ENCODE measurements at places on chromosomes 7 and 10.

GRCh38 chr7:519484-520390 is at the start of gene PDGFA:
Gene PDGFA (minus strand): TSS chr7:519846. CDS start chr7:519001, 845 bp downstream.
- peak; percentile 85 for DNase-seq

DNA sequence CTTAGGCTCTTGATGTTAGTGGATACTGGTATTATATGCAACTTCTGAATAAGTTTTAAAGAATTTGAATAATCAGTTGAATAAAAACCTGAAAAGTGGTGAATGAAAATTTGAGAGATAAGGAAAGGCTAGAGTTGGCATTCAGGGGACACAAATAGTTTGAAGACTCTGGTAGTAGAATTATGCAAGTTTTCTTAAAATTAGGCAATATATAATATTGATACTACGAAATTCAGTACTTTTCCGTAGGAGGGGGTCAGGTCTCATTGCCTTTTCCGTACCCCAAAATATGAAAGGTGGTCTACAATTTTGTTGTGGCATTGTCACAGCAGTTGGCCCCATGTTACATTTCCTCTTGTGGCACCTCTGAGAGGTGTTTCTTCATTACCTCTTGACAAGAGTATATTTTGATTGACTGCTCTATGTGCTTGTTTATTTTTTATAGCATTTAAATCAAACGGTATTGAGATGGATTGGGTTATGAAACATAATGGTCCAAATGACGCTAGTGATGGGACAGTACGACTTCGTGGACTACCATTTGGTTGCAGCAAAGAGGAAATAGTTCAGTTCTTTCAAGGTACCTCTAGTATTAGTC is 4.1 kb upstream of the PBLD start:
- DNase-seq: no peak

- no peak for DNase-seq
Measured at GRCh38 chr7:33630359-33630758, 275.0 kb upstream of the BMPER start.

DNA sequence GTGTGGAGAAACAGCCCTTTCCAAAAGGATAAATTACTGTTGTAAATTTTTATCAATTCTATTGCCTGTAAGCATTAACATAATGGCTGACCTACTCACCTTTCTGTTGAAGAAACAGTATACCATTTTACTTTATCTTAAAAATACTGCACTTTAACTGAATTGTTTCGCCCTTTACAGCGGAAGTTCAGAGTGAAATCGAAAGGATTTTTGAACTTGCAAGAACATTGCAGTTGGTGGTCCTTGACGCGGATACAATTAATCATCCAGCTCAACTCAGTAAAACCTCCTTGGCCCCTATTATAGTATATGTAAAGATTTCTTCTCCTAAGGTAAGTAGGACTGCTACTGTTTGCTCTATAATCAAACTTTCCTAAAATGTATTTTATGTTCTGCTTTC is 117.5 kb downstream of the NSUN6 start:
- no peak for DNase-seq

DNA sequence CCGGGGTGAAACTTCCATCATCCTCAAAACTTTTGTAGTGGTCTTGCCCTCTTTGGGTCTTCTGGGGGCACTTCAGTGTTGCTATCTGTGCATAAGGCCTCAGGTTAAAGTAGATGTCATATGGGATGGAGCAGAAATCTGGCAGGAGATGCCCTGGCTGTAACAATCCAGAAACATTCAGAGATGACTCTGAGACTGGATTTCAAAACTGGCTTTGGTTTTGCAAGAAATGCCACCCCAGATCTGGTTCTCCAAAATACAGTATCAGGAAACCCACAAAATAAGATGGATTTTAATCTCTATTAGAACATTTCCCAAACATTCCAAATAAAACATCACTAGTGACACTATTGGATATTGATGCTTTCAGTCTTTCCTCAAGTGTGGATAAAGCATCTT is 191.5 kb downstream of the REEP3 start:
- no peak for DNase-seq

DNA sequence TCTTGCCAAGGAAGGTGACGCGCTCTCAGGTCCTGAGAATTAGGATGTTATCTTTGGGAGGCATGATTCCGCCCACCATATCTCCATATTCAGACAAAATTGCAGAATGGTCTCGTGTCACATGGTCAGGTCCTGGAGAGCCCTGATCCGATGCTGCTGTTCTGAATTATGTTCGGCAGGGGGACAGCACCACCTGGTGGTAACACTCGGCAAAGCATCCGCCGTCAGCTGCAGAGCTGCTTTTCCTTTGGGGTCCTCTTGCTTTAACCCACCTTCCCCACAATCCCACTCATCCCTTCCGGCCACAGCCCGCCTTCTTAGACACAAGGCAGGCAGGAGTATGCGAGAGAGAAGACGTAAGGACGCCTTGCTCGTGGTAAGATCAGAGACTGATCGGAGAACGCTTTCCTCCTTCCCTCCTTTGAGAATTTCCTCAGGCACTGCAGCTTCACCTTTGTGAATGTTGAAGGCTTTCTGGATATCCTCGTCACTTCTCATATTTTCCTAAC is 327.8 kb upstream of the C7orf33 start:
- peak; percentile 47 for DNase-seq

- no peak for DNase-seq
Measured at GRCh38 chr10:124138195-124138882, 44.9 kb upstream of the CHST15 start.

Measured in hepatic stellate cell (primary cell).